ENCODE measurements at places on chromosomes 2 and 18.

GRCh38 chr2:235643680-235644511 lies 150.1 kb downstream of the AGAP1 start:
- DNase-seq: no peak

- no peak for DNase-seq
Measured at GRCh38 chr2:10707831-10708230, 13.6 kb upstream of the ATP6V1C2 start.

GRCh38 chr2:56266761-56267414 lies 83.1 kb downstream of the CCDC85A start:
- DNase-seq: no peak

- no peak for DNase-seq
Measured at GRCh38 chr2:151973901-151974199, 125.0 kb downstream of the CACNB4 start.

DNA sequence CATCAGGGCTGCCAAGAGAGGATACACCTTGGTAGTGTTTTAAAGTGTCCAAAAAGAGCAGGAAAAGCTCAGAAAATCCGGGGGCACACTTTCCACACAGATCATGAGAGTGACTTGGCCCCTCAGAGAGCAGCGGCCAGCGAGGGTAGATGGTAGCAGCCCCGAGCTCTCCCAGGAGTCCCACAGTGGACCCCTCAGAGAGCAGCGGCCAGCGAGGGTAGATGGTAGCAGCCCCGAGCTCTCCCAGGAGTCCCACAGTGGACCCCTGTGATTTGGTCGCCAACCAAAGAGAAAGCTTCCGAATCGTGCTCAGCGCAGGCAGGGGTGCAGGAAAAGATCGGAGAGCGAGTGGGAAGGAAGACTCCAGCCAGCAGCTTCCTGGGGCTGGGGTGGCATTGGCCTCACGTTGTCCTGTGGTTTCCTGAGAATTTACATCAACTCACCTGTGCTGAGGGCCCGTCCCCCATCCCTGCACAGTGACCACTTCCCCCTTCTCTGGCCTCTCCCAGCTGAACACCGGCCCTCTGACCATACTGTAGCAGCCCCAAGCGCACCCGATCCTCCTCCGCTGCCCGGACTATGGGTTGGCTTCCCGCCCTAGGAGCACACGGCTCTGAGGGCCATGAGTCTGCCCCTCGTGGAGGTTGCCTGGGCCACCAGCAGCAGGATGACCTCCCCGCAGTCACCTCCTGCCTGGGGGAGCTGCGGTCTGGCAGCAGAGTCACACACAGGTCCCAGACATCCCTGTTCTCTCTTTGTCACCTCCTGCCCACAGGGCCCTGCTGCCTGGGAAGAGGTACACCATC lies 33.7 kb downstream of the MTERF4 start:
- DNase-seq: no peak

- DNase-seq: no peak
Measured at GRCh38 chr2:166170356-166170755, 42.5 kb upstream of the SCN1A start.

DNA sequence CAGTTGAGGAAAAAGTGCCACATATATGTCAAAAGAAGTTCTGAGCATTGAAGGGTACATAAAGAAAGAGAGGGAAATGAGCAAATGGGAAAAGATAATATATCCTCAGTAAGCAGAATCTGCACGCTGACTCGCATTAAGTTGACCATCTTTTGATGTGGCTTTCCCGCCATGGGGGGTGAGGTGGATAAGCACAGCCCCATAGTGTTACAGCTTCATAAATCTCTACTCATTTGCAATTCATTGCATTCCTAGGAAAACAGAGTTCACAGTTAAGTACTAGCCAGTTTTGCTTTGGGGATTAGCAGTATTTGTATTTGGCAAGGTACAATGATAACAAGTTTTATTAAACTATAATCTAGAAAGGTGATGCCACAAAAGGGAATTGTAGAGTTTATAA lies 814.2 kb downstream of the LRP1B start:
- DNase-seq: no peak
